Neuronal stem cell (in vitro differentiated cells): ENCODE measurements at places on chromosomes 4 and X.

DNA sequence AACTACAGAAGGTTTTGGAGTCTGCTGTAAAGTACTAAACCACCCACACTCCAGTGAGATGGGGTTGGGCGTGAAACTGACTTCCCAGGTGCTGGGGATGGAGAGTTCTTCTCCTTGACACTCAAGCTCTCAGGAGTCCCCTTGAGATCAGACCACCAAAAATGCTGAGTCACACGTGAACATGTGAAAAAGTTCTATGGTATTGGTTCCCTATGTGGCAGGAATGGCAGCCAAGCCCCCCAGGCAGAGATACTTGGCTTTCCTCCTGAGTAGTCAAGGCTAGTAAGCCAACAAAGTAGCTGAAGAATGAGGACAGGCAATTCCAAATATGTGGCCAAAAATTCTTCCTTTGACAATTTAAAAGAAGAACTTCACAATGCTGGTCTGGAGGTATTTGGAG, 222.0 kb upstream of the ADAMTS3 start:
- no peaks in the 10 kb centered on the region for H3K36me3 ChIP-seq
- H3K4me3 ChIP-seq = no peak overlapping the region
- DNase-seq = no peak
- no peaks in the 10 kb centered on the region for H3K27me3 ChIP-seq

DNA sequence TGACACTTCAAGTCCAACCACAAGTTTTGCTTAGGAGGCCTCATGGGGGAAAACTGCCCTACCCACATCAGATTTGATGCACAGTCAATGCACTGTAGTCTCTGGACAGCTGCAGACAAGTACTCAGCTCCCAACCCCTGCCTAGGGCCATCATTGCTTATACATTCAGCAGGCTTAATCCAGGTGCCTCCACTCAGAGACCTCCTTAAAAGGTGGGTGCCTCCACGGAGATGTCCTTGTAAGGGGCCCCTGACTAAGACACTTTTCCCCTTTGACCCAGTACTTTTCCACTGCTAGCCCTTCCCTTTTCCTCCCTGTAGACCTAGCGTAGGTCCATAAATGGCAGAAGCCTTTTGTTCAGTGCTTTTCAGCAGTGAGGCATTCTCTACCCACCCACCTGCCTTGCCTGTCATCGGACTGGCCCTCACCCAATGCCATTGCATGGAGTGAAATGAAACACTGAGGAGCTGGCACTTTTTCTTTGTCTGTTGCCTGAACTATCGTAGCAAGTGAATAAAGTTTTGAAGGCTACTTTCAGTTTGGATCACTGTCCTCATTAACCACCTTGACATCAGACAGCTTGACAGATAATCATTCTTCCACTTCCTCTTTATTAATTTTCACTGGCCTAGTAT, 23.8 kb upstream of the PLK4 start:
- no peak overlapping the region for H3K27ac ChIP-seq
- peak; percentile 4 for DNase-seq
- H3K4me3 ChIP-seq = no peak overlapping the region
- peaks cover 5% of the 10 kb centered on the region for H3K4me1 ChIP-seq
- H3K36me3 ChIP-seq = no peaks in the 10 kb centered on the region
- H3K27me3 ChIP-seq = no peaks in the 10 kb centered on the region

DNA sequence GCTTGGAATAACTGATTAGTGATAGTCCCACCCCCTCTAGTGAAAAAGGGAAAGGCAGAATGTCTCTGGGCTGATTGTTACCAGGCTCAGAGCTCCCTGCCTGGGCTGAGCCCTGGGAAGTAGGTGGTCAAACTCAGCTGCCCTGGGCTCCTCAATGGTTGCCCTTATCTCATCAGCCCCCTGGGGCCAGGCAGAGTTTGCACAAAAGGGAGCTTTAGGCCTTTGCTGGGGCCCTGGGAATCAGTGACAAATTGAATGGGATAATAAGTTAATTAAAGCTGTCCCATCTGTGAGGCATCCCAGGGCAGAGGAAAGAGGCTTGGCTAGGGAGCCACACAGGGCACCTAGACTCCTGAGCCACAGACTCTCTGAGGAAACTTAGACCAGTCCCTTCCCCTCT, 89.0 kb downstream of the EFNB1 start:
- H3K4me3 ChIP-seq = no peak overlapping the region
- H3K36me3 ChIP-seq = no peaks in the 10 kb centered on the region
- DNase-seq = peak; percentile 26
- peaks cover 24% of the 10 kb centered on the region for H3K27me3 ChIP-seq

- no peak overlapping the region for H3K27ac ChIP-seq
- H3K4me3 ChIP-seq = no peak overlapping the region
- peaks cover 10% of the 10 kb centered on the region for H3K4me1 ChIP-seq
- no peaks in the 10 kb centered on the region for H3K36me3 ChIP-seq
Measured at GRCh38 chrX:154308108-154308946, 12.7 kb downstream of the TKTL1 start.
